ENCODE measurements at places on chromosomes 5 and 9.
A peak's percentile ranks its signal among the peaks of the same experiment; 100 is the strongest.

- DNase-seq: peak; percentile 59
Measured at GRCh38 chr5:173283318-173284288, 44.6 kb downstream of the STC2 start.

- no peak for DNase-seq
Measured at GRCh38 chr5:66881480-66882161, 285.4 kb downstream of the MAST4 start.

GRCh38 chr9:29212397-29213387 lies 1639.4 kb upstream of the C9orf72 start:
- no peak for DNase-seq

- no peak for DNase-seq
Measured at GRCh38 chr9:126053913-126054312, 272.7 kb upstream of the MVB12B start.
